ENCODE measurements at places on chromosomes 2 and 18.
A peak's percentile ranks its signal among the peaks of the same experiment; 100 is the strongest.

- no peak for DNase-seq
Observed at GRCh38 chr18:10894501-10894900, 254.9 kb downstream of the PIEZO2 start.

GRCh38 chr2:42752314-42752713 is 11.6 kb downstream of the OXER1 start:
- no peak for DNase-seq

DNA sequence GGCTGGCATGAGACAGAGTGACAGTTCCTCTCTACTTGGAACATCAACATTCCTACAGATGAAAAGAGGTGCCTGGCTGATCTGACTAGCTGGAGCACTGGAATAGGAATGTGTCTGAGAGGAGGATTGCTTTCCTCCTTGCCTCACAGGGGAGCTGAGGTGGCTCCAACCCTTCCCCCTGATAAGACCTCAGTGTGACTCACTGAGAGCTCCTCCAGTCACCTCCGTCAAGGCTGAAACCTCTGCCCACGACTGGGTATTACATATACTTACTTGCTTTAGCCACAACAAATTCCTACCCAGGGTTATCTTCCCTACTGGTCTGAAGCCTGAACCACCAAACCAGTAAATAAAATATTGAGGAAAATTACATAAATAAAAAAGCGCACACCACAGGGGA is 342.7 kb upstream of the REG3G start:
- no peak for DNase-seq

DNA sequence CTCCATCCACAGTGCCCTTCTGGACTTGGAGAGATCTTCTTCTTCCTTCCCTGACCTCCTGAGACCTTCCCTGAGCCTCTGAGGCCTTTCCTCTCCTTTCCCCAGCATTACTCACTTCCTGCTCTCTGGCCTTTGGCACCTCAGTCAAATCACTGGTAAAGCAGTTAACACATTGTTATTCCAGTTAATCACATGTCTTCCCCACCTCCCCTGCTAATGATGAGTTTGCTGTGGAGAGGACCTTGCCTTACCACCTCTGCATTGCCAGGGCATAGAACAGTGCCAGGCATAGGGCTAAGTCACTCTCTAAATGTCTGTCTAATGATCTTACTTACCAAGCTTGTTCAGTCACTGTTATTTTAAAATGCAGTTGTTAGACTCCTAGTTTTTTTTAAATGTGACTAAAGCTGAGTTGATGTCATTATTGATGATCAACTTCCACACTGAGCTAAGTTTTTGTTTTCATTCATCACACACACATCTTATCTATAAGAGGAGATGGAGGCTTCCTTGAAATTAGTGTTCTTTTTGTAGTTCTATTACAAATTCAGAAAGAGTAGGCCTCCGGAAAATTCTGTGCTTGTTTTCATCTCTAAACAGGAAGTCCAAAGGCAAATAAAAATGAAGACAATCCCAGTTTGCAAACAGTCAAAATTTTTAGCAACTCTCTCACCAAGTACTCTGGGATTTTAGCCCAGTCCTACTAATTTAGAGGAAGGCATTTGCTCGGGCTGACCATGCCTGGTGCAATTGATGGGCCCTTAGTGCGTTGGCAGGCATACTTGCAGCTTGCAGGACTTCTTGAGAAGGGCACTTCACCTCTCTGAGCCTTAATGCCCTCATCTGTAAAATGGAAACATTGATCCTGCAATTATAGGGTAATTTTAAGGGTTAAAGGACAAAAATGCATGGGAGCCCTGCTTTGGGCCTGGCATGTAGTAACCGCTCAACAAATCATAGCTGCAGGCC is 113.7 kb upstream of the SPRED2 start:
- peak; percentile 57 for DNase-seq

GRCh38 chr2:3664925-3665324 is 6.9 kb downstream of the ALLC start:
- no peak for DNase-seq

- DNase-seq = no peak
Observed at GRCh38 chr18:51490417-51490816, 292.9 kb upstream of the MEX3C start.

DNA sequence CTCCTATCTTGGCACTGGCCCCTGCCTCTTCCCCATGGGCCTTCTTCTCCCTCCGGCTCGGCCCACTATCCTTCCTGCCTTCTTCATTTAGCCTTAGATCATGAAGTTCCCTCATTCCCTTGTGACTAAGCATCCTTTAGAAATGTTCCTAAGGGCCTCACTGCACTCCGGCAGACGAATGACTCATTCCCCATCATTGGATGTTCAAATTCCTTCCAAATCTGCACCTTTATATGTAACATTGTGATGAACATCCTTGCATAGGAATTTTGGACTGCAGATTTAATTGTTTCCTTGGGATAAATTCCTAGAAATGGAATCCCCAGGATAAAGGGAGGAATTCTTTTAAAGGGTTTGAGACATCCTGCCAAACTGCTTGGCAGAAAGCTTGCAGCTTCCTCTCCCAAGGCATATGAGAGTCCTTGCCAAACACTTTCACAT is 19.0 kb downstream of the CRACDL start:
- DNase-seq = peak; percentile 82
